ENCODE measurements at places on chromosomes 3 and 15.

GRCh38 chr3:119534296-119534695 is 25.1 kb downstream of the CD80 start:
- DNase-seq, result no peak

- no peak for DNase-seq
These were observed 121.2 kb upstream of the NR2F2 start for GRCh38 chr15:96209285-96209735.

- no peak for DNase-seq
These were observed 8.4 kb upstream of the MYZAP start for GRCh38 chr15:57583282-57583681.

DNA sequence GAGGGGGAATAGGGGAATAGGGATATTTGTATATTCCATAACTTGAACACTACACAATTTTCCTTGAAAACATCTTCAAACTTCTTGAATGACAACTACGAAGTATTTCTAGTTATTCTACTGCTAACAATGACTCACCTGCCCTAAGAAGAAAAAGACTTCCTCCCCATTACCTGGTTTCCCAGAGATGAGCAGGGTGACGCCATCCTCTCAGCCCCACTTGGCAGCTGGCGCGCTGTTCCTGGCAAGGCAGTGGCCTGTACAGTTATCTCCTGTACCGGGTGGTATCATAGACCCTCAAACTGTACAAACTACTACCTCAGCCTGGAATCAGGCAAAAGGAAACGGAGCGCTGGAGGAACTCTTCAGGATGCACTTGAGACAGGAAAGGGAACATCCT is 10.4 kb downstream of the WDR82 start:
- DNase-seq, result no peak

DNA sequence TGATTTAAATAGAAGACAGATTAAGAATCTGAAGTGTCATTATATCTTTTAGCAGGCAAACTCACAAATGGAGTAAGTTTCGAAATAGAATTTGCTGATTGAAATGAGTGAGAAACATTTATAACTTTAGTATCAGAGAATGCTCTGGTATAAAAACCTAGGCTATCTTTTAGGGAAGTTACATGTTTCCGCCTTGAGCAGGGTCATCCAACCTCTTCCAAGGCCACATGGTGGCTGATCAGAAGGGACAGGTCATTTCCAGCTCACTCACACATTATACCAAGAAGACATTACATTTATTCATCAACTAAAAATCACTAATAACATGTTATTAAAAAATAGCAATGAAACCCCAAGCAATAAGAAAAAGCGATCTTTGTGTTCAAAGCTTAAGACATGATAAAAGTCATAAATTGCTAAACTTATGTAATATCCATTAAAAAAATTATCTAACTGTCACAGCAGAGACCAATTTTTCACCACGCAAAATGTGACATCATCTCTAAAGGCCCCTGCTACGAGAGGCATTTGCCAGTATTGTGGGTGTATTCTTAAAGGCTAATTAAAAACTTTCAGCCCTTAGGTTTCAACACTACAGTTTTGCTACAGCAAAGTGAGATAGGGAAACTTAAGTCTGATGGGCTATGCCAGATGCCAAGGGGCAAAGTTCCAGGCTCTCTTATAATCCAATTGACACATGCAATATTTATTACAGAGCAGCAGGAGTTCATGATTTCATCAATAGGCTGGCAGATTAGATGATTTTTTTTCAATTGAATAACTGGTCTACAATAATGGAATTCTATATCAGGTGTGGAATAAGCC is 240.4 kb upstream of the TBL1XR1 start:
- DNase-seq, result no peak

GRCh38 chr3:23422517-23422851 is 219.4 kb downstream of the UBE2E2 start:
- DNase-seq, result no peak

DNA sequence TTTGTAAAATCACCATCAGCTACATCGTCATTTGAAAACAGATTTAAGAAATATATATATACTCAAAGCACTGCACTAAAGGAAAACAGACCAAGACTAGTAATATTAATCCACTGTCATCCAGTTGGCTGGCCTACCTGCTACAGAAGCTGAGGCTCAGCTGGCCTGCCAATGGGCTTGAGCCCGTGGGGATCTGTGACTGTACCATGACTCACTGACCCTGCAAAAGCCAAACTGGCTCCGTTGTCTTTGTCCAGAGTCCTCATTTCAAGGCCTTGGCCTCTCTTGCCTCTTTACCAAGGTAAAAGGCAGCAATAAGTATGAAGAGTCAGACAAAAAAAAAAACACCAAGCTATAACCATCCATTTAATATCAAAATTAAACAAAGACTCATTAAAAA is 463.5 kb upstream of the RASGRP1 start:
- no peak for DNase-seq

DNA sequence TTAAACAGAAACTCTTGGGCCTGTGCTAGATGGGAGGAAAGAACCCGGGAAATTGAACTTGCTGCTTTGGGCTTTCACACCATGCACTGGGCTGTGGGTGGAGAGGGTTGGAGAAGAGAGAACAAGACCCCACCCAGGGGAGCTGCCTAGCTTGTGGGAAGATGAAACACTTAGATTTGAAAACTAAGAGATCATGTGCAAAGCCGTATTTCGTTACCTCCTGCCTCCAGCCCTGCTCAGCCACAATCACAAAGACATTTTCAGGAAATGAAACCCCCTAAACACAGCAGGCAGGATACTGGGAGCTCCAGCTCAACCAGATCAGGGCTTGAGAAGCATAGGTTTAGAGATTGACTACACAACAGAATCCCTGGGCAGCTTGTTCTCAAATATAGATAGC is 183.0 kb upstream of the C2CD4B start:
- DNase-seq, result no peak

DNA sequence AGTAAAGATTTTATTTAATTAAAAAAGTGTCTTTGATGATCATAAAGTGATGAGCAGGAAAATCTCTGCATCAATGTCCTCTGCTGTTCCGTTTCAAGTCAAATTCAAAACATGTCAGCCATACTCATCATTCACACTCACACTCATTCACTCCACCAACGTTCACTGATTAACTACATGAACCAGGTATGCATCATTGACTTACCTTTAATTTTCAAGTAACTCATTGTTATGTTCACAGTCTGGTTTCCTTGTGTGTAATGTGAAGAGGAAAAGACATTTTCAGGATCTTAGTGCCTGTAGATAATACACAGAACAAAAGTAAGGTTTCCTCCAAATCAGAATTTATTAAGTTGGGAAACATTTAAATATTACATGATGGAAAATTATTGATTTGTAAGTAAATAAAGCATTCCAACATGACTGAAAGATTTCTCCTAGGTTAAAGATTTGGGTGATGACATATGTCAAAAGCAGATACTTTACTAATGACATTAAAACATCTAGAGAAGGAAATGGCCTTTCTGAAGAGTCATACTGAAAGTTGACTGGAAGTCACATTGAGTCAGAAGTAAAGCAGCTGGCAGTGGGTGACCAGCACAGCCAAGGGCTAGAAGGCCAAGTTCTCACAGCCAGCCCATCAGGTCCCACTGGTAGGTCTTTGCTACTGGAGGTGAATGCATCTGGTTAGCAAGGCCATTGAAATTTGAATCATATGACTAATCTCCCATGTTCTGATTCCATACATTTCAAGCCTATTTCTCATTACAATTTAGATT is 251.9 kb downstream of the CDIN1 start:
- no peak for DNase-seq

- no peak for DNase-seq
These were observed 47.4 kb downstream of the MRPL46 start for GRCh38 chr15:88419830-88420229.

DNA sequence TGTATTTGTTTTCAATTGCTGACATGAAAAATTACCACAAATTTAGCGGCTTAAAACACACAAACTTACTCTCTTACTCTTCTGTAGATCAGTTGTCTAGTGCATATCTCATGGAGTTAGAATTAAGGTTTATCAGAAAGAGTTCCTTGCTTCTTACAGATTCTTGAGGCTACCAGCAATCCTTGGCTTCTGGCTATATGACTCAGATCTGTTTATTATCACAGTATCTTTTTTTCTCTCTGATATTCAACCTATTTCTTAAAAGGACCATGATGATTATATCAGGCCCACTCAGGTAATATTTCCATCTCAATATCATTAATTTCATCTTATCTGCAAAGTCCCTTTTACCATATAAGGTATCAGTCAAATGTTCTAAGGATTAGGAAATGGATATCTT is 263.5 kb upstream of the BCHE start:
- no peak for DNase-seq

DNA sequence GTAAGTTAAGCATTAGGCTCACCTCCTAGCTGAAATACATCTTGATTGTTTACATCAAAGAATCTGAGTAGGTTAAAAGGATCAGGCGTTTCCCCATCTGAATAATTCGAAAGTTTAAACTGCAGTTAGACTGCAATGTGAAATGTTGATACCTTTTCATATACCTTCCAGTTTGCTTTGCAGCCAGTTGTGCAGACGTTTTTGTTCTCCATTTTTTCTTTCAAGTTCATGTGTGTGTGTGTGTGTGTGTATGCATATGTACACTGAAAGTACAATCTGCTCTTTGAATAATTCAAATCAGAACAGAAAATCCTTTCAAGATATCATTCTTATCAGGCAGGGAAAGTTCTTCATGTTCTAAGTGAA is 2.9 kb downstream of the ITPR1 start:
- no peak for DNase-seq

DNA sequence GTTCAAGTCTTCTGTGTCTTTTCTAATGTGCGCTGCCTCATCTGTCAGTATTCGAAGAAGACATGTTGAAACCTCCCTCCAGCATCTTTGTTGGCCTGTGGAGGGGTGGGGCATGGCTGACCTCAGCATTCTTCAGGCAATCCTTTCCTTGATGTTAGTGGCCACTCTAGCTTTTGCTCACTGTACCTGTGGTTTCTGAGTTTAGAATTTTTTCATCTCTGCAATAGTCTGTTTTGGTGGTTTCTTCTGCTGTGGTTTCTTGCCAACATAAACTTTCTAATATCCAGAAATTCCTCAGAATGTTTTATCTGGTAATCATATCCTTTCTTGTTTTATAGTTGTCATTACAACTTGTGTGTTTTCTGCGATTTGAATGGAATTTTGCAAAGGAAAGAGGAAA is 251.3 kb upstream of the NR2E3 start:
- DNase-seq, result no peak

- DNase-seq, result no peak
These were observed 17.8 kb downstream of the RUBCN start for GRCh38 chr3:197718891-197719290.

DNA sequence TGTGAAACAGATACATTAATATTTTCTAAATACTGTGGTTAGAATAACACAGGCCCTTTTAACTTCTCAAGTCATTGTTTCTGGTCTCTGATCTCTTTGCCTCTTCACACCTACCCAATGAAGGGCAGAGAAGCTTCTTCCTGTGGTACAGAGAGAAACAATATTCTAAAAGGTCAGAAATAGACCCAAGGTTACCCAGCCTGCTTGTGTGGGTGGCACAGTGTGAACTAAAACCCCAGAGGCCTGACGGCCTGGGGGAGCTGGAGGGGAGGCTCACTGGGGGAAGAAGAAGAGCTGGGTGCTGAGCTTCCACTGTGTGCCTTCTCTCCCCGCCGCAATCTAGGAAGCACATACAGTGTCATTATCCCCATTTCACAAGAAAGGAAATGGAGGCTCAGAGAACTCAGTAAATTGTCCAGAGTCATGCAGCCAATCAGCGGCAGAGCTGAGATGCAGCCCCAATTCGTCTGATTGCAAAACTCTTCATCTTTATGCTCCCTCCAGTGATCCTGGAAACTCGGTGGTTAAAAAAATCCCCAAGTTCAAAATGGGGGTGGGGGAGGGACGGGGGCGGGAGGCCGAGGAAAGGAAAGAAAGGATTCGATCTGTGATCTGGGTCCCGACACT is 64.1 kb upstream of the HEG1 start:
- no peak for DNase-seq

- DNase-seq, result no peak
These were observed 2.5 kb downstream of the SHF start for GRCh38 chr15:45185069-45185779.

DNA sequence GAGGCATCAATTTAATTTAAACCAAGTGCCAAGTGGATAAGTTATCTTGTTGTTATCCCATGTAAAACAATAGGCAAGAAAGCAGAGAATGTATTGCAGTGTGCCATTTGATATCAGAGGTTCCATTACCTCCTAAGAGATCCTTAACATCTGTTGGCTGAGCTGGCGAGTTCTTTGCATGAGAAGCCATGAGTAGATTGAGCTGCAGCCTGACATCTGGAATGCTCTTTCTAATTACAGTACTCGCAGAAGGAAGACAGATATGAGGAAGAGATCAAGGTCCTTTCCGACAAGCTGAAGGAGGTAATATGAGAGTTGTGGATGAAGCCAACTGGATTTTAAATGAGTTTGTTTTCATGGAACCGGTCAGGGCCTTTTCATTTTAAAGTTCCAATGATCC is 19.4 kb downstream of the TPM1 start:
- DNase-seq, result no peak

DNA sequence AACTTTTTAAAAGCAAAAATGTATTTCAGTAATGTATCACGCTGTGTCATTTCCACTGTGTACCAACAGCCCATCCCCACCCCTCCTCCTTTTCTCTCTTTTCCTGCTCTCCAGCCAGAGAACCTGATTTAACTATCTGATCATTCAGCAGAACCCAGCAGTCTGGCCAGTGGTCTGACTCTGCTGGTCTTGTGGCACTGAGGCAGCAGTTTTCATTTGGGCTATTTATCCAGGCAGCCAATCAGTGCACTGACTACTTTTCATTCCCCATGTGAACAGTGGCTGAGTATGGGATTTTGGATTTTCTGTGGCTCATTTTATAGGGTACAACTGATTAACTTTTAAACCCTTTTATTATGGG is 56.3 kb downstream of the GPR171 start:
- no peak for DNase-seq

DNA sequence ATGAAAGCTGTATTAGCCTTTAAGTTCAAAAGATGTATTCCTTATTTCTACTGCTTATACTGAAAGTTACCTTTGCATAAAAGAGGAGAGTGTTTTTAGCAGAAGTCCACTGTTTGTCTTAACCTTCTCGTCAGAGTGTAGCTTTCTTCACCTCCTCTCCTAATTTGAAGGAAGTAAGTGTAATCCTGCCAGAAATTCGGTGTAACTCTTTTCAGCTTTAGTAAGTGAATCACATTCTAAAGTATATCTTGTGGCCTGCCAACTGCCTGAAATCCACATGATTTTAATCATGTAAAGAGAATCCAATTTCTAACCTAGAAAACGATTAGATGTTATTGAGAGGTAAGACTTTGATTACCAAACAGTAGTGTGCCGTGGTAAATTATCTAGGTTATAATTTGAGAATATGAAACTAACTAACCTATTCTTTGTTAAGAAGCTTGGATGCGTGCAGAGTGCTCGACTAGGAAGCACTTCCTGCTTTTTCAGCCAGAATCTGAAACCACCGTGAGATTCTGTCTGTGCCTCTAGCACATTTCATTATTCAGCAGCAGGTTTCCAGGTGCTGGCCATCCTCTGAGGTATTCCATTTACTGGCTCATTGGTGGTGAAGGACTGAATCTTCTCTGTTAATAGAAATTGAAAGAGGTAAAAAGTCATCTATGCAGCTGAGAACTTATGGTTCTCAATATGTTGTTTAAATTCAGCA is 7.5 kb downstream of the GYG1 start:
- DNase-seq, result no peak

- no peak for DNase-seq
These were observed 171.5 kb upstream of the GOLIM4 start for GRCh38 chr3:168267179-168267578.
